ENCODE measurements at places on chromosomes 5 and 9.

- no peak for DNase-seq
Observed at GRCh38 chr5:58969795-58970194, 386.9 kb downstream of the RAB3C start.

GRCh38 chr5:172860520-172861443, 26.7 kb downstream of the ERGIC1 start:
- DNase-seq: peak; percentile 87

DNA sequence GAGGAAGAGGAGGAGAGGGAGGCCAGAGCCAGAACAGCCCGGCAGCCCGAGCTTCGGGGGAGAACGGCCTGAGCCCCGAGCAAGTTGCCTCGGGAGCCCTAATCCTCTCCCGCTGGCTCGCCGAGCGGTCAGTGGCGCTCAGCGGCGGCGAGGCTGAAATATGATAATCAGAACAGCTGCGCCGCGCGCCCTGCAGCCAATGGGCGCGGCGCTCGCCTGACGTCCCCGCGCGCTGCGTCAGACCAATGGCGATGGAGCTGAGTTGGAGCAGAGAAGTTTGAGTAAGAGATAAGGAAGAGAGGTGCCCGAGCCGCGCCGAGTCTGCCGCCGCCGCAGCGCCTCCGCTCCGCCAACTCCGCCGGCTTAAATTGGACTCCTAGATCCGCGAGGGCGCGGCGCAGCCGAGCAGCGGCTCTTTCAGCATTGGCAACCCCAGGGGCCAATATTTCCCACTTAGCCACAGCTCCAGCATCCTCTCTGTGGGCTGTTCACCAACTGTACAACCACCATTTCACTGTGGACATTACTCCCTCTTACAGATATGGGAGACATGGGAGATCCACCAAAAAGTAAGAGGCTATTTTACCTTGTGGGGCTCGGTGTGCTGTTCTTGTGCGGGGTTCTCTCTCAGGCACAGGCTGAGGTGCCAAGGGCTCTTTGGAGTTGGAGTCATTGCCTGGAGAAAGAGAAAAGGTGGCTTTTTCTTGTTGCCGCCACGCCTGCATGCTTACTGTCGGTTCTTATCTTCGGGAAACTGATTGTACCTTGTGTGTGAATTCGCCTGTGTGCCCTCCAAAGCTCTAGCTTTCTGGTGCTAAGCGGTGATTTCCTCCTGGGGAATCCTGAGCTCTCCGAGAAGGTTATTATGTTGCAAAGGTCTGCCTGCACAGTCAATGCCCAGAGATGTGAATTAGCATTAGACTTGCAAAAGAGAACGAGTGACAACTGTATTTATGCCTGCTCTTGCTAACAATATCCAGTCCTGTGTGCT, at the start of gene ISL1:
Gene ISL1, plus strand, starts transcription at position 318 of the 991 bp plus-strand sequence. Its CDS starts 224 bp downstream, at position 542.
- peak; percentile 90 for DNase-seq

DNA sequence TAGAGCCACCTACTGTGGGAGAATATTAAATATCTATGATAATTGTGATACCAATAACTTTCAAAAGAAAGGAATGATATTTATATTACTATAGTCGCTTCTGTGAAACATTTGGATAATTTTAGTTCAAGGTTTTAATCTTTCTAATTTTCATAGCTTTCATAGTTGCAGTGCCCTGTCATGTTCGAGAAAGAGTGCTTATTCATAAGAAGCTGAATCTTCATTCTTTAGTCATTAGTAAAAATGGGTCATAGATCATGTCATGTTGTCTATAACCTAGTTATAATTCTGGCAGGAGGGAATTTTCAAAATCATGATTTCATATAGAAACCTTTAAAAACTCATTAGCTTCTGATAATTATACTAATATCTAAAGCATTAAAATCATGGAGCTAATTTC, 685.6 kb downstream of the CETN3 start:
- DNase-seq: no peak

GRCh38 chr9:113796646-113797426, 79.3 kb upstream of the ZNF618 start:
- no peak for DNase-seq

GRCh38 chr9:137130176-137130755, 8.7 kb upstream of the GRIN1 start:
- no peak for DNase-seq

DNA sequence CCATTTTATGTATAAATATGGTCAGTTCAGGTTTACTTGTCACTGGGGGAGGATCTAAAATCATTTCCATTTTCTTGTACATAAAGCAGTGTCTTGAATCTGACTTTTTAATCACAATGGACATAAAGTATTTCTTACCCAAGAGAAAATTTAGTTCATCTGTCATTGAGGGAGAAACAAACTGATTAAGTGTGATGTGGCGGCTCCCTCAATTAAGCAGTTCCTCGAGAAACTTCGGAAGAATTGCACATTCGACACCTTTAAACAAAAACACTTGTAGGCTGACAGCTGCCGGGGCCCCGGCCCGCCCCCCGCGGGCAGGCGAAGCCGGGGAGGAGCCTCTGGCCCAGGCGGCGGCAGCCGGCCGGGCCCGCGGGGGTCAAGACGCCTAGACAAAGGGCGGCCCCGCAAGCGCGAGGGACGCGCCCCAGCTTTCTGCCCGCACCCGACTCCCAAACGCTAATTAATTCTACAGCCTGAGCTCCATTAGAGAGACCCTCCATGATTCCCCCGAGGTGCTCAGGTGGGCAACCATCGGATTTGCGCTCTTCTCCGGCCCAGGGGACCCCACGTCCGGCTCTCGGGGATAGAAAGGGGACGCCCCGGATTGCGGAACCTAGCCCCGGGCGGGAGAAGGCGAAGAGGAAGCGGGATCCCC, 750 bp downstream of the TRIM36 start:
- DNase-seq: no peak

- no peak for DNase-seq
Observed at GRCh38 chr9:10875752-10876151, 262.9 kb upstream of the PTPRD start.

GRCh38 chr5:150299571-150300327, 3.0 kb downstream of the ARSI start:
- DNase-seq: no peak

DNA sequence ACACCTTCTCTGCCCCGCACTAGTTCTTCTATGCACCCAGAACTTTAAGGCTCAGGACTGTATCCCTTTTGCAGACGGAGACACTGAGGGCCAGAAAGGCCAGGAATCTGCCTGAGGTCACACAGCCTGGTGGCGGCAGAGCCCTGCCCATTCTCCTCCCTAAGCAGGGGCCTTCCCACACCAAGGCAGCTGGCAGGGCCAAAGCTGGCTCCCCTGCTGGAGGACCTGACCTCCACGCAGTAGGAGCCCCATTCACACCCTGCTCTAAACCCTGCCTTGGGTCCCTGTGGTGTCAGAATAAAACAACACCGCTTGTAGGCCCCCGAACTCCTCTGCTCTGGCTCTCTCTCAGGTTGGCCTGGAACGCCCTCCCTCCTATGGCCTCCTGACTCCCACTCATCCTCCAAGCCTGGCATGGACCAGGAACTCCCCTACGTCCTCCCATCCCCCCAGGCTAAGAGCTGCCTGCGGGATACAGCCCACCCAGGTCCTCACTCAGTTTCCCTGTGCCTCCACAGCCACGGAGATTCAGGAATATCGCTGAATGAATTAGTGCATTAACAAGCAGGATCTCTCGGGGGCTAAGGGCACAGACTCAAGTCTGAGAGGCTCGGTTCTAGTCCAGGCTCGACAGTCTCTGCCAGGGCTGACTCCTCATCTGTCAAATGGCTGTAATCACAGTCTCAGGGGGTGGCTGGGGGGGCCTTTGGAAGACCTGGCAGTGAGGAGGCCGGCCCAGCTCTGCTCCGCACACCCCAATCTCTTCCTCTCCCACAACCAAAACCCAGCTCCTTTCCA, 2.8 kb downstream of the ST6GALNAC6 start:
- DNase-seq: no peak

DNA sequence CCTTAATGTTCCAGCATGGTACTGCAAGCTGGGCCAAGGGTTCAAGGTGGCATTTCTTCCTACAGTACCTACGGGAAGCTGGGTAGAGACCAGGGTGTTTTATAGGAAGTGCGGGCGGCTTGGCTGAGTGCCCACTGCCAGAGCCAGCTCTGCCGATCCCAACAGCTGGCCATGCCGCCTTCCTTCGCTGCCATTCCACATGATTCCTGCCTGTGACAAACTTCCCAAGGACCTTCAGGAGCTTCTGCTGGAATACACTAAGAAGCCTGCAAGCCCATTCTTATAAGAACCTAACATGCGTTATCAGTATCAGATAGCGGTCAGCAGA, 22.0 kb downstream of the MYO10 start:
- DNase-seq: no peak

- DNase-seq: no peak
Observed at GRCh38 chr9:37761511-37761910, 7.9 kb downstream of the TRMT10B start.

DNA sequence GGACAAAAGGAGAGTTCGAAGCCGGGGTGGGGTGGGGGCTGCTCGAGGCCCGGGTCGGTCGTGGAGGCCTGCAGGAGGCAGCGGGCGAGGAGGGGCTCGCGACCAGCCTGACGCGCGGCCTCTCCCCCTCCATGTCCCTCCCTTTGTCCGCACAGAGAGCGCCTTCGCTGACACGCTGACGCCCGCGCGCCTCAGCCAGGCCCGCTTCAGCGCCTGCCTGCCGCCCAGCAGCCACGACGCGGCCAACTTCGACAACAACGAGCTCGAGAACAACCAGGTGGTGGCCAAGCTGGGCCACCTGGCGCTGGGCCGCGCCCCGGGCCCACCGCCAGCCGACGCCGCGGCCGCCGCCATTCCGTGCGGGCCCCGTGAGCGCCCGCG, 42.2 kb downstream of the NEURL1B start:
- no peak for DNase-seq

- no peak for DNase-seq
Observed at GRCh38 chr5:126808521-126808988, 31.6 kb downstream of the LMNB1 start.

DNA sequence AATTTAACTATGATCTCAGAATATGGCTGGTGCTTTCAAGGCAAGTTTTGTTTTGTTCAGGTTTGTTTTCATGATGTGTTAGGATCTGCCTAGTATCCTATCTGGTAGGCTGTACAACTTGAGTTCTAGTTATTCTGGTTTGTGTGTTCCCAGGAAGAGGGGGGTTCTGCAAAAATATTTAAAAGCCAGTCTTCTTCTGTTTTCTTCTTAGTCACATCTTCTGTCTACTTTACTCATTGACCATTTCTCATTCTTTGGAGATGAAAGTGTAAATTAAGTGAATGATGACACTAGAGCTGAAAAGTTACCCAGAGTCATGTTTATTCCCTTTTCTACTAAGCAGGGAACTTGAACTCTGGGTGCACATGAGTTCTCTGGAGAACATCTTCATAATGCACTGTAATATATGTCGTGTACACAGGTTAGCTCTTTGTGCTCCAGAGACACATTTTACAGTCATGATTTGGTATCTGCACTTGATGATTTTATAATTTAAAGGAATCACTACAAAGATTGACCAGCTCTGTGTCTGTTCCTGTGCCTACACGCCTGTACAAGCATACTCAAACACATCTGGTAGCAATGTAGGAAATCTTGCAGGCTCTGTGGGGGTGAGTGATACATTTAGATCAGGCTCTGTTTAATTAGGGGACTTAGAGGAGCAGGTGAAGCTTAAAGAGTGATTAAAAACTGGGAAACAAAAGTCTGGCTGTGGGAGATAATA, 5.0 kb downstream of the SMAD5 start:
- no peak for DNase-seq

DNA sequence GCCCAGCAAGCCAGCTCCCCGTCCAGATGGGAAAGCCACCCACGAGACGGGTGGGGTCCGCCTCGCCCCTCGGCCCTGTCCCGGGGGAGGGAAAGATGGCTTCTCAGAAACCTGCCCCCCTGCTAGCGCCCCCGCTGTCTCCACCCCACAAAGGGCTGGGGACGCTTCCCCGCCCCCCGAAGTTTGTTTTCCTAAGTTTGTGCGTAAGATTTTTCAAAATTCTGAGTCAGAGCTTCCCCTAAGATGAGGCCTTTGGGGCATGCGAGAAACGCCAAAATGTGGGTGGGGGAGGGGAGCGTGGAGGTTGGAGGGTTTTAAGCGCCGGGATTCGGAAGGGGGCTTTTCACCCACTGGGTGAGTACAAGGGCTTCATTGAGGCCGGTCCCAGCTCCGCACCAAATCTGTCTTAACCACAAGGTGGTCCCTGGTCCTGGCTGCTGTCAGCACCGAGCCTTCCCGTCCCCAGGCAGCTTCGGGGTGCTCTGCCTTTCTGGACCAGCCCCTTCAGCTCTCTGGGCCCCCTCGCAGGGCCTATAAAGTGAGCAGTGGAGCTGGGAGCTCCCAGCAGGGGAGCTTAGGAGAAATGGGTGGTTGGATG, 32.3 kb downstream of the PRRX2 start:
- peak; percentile 75 for DNase-seq

DNA sequence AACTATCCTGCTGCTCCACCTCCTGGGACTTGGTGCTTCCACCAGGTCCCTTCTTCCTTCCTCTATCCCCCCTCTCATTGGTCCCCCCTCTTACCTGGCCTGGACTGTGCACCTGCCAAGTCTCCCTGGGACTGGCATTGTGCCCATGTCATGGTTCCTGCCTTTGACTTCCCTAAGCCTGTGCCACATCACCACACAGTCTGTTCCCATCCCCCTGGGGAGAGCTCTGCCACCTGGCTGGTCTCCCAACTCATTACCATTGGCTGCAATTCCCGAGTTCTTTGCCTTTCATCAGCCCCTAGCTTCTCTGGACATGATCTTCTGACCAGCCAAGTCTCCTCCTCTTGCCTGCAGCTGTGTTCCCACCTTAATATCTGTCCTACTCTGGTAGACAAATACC, 180.3 kb downstream of the SREK1 start:
- DNase-seq: no peak

GRCh38 chr5:429453-430188, 13.4 kb upstream of the EXOC3 start:
- peak; percentile 76 for DNase-seq

GRCh38 chr9:129617167-129617566, 3.7 kb downstream of the C9orf50 start:
- no peak for DNase-seq

GRCh38 chr9:88536951-88537760, 2.2 kb downstream of the NXNL2 start:
- peak; percentile 41 for DNase-seq

- DNase-seq: no peak
Observed at GRCh38 chr9:135772056-135772646, 70.2 kb downstream of the KCNT1 start.

DNA sequence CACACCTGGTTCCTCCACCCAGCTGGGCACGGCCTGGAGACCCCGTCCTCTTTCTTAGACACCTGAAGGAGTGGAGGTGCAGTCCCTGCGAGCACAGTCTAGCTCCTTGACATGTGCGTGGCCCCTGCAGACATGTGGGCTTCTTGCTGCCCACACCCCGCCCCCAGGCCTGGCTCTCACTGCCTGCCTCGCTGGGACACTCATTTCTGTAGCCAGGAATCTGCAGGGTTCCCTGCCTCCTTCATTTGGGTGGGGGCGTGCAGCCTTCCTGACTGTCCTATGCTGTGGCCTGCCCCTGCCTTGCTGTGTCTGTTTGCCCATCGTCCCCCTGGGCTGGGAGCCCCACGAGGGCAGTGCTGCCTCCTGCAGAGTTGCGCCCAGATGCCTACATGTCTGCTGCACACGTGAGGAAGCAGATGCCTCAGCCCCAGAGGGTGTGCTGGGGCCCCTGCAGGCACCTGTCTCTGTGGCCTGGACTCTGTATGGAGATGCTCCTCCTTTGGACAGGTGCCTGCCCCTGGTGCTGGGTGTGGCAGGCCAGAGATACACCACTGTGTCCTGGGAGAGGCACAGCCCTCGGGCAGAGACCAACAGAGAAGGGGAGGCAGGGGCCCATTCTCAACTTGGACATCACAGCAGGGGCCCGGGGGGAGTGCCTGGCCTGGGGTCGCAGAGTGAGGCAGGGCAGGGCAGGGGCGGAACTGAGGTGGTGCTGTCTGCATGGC, 22.6 kb downstream of the FLT4 start:
- DNase-seq: no peak

Data from femur (tissue), 1 donor.